ENCODE measurements at places on chromosomes 11 and 22.

DNA sequence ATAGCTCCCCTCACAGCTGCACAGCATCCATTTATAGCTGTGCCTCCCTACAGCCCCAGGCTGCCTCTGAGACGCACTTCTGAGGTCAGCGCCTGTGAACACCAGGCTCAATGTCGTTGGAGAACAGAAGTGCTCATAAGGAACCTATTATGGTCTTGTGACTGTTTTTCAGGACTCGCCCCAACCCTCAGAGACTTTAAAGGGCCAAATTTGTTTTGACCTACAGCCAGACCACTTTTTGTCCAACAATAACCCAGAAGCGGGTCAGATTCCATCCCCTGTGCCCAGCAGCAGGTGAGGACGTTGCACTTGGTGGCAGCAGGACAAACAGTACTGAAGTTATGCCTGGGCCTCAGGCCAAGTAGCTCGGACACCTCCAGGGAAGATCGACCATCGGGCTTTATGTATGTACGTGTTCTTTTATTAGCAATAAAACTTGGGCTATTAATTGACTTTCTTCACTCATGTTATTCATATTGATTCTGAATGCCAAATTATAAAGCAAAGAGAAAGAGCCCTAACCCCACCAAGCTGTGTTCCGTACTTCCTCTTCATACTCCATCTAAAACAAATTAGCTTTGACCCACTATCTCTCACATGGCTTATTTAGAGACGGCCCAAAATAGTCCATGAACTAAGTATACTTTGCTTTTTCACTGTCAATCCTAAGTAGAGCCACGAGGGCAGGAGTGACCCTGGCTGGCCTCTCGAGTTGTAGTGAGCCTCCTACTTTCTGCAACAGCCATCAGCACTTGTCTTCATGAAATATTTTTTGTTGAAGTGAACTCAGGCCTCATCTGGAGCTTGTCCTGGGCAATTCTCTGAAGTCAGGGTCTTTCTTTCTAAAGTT is 92.3 kb upstream of the PAX6 start:
- no peak for DNase-seq

- DNase-seq, result no peak
These were observed 594.5 kb downstream of the NTM start for GRCh38 chr11:131964698-131965483.

DNA sequence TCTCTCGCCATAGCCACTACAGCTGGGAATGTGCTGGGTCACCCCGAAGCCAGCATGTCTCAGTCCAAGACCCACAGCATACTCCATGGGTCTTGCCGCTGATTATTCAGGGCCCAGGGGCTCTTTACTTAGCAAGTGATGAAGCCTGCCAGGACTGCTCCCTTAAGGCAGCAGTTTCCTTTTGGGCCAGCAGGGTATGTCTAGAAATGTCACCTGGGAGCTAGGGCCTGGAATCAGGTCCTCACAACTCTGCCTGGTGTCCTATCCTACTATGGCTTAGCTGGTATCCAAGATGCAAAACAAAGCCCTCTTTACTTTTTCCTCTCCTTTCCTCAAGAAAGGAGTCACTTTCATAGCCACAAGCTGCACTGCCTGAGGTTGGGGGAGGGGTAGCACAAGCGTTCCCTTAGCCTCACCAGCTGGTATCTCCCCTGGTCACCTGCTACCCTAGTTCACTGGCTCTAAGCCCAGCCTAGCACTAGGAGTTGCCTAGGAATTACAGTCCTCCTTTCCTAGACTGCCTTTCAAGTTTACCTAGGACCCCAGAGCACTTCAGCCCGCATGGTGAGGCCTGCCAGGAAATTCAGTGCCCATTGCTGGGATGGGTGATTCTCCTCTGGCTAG is 22.6 kb upstream of the NCR3LG1 start:
- DNase-seq, result no peak

- DNase-seq, result no peak
These were observed 17.3 kb downstream of the COMMD9 start for GRCh38 chr11:36271794-36272407.

DNA sequence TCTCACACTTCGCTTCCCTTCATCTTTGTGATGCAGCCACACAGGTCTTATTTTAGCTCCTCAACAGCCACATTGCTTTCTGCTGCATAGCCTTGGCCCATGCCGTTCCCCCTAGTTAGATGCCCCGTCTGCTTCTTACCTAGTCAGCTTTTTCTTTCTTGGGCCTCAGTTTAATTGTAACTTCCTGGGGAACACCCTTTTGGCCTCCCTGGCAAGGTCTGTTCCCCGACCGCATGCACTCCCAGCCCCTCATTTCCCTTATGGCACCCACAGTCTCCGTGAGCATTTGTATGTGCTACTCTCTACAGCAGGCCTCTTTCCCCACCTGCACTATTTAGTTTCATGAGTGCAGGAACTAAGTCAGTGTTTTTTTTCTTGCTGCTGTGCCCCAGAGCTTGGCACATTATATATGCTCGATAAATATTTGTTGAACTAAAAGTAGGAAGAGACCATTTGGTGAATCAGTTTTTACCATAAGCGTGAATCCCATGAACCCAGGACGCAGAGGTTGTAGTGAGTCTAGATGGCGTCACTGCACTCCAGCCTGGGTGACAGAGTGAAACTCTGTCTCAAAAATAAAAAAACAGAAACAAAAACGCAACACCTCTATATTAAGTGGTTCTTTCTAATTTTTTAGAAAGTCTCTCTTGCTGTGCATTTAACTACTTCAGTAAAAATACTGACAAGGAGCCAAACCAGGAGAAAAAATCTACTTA is 38.5 kb downstream of the TNRC6B start:
- DNase-seq, result no peak

All from right atrium auricular region (tissue), 2 donors.